ENCODE measurements at places on chromosomes 16 and 17. TPM values are rescaled to one million over a fixed set of nuclear protein-coding genes. Genes with fewer than 3 reads are reported as not detected.

GRCh38 chr17:640436-640835, 74.2 kb downstream of the VPS53 start:
- H3K36me3 ChIP-seq: no peaks in the 10 kb centered on the region
- no peak for DNase-seq
- H3K4me1 ChIP-seq: no peaks in the 10 kb centered on the region
- H3K27ac ChIP-seq: no peak overlapping the region

The CCP110 gene
- 9.6 TPM for total RNA-seq

- H3K36me3 ChIP-seq: no peaks in the 10 kb centered on the region
- peaks cover 7% of the 10 kb centered on the region for H3K27me3 ChIP-seq
- H3K4me3 ChIP-seq: no peak within 1 kb of the TSS
- peaks cover 19% of the 10 kb centered on the region for H3K4me1 ChIP-seq
These were observed at the start of gene RAB37 for GRCh38 chr17:74736513-74737298. RAB37 (plus strand) TSS chr17:74737256; CDS start chr17:74737273, 17 bp downstream.

The EVI2A gene
- total RNA-seq: not detected

DNA sequence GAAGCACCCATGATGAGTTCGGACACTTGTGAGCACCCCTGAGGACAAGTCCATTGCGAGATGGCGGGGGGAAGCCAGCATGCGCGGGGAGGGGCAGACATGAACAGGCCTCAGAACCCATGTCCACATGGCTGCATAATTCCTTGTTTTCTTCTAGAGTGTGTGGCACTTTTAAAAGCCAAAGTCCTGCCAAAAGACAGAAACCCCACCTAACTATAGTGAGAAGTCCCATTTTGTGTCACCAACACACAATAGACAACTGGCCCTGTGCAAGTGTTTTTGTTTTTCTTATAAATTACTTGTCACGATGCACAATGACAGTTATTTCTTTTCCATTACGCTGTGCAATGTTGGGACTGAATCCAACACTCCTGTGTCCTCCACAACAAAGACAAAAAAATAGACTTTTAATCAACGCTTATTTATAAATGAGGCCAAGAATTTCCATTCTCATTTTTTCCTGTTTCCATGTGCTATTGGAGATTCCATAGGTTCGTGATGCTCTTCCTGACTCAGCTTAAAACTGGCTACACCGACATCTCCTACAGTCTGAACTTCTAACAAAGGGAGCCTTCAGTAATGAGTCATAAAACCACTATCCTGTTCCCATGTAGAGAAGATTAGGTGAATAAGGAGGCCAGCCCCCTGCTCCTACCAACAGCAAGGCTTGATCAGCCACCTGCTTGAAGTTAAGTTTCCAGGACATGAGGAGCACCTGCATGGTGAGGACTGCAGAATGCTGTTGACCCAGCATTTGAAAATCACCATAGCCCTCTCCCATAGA, 98.9 kb downstream of the ZNF423 start:
- H3K27ac ChIP-seq: no peak overlapping the region
- DNase-seq: no peak
- H3K4me1 ChIP-seq: peaks cover 5% of the 10 kb centered on the region
- H3K27me3 ChIP-seq: no peaks in the 10 kb centered on the region
- H3K36me3 ChIP-seq: no peaks in the 10 kb centered on the region

DNA sequence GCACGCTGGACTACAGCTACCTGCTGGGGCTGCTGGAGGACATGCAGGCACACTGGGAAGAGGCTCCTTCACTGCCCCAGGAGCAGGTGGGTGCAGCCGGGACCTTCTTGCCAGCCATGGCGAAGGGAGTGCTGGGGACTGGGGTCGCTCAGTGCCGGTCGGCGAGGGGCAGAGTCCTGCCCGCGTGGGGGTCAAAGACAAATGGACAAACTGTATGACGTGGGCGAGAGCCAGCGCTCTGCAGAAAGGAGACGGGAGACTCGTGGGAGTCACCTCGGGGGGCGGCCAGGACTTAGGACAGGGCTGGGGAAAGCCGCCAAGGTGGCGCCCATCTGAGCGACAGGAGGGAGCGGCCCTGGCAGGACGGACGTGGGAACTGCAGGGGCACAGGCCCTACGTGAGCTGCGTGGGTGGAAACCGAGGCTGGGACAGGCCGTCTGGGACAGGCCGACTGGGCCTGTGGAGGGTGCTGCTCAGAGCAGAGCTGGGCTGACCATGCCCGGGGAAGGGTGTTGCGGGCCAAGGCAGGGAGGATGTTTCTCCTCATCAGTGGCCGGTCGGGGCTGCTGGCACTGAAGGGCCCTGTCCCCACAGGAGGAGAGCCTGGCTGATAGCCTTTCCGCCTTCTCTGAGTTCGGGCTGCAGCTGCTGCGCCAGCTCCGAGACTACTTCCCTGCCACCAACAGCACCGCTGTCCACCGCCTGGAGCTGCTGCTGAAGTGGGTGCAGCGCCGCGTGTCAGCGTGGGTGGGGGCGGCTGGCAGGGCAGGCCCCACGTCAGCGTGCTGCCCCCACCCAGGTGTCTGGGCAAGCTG, 8.0 kb downstream of the TSR3 start:
- no peak overlapping the region for H3K4me3 ChIP-seq
- H3K4me1 ChIP-seq: peaks cover 19% of the 10 kb centered on the region
- no peaks in the 10 kb centered on the region for H3K27me3 ChIP-seq
- DNase-seq: peak; percentile 40
- no peak overlapping the region for H3K27ac ChIP-seq

The IRX3 gene
- total RNA-seq: 1.6 TPM

The TRPV2 gene
- total RNA-seq: 30.7 TPM

GRCh38 chr16:72470541-72470940, 298.6 kb upstream of the PMFBP1 start:
- no peak for DNase-seq
- no peaks in the 10 kb centered on the region for H3K27me3 ChIP-seq
- no peaks in the 10 kb centered on the region for H3K4me1 ChIP-seq
- no peaks in the 10 kb centered on the region for H3K36me3 ChIP-seq

GRCh38 chr17:35537601-35538141, at the start of gene SLFN12L:
SLFN12L (minus strand) TSS chr17:35537678; CDS start chr17:35522364, 15,314 bp downstream.
- no peaks in the 10 kb centered on the region for H3K27me3 ChIP-seq
- H3K4me3 ChIP-seq: no peak within 1 kb of the TSS
- peaks cover 4% of the 10 kb centered on the region for H3K4me1 ChIP-seq
- H3K36me3 ChIP-seq: no peaks in the 10 kb centered on the region
- H3K27ac ChIP-seq: no peak within 1 kb of the TSS

DNA sequence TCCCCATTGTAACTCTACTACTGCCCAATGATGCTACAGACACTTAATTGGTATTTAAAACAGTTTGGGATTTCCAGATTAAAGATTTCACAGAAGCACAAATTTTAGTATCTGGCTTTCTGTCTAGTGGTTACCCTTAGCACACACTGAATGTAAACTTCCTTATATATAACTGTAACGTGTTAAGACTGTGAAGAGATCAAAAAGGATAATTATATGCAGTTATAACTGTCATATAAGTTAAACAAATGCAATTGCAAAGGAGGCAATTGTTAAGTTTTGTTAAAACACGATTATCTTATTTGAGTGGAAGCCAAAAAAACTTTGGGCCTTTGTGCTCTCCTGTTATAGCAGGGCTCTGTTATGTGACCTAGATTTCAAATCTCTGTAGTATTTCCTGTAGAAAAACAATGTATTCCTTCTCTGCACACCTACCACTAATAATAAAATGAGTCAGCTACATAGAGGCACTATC, 147.9 kb downstream of the STXBP4 start:
- peaks cover 12% of the 10 kb centered on the region for H3K4me1 ChIP-seq
- H3K4me3 ChIP-seq: no peak overlapping the region
- H3K27me3 ChIP-seq: no peaks in the 10 kb centered on the region
- H3K36me3 ChIP-seq: no peaks in the 10 kb centered on the region

- no peaks in the 10 kb centered on the region for H3K36me3 ChIP-seq
- no peak for DNase-seq
- no peak overlapping the region for H3K27ac ChIP-seq
These were observed 6.5 kb downstream of the CALB2 start for GRCh38 chr16:71365021-71365420.

DNA sequence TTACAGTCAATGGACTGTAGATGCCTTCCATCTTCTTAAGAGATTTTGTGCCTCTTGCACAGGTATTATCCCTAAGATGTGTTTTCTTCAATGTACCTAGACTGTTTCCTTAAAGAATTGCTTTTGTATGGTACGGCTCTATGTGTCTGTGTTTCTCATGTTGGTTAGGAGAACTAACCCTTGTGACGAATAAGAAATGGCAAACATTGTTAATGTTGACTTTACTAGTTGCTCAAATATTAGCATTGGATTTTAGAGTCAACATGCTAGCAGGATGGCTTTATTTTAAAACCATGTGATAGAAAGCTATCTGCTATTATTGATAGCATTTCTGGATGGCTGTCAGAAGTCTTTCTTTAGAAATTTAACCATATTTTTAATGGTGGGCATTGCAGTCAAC, 34.5 kb downstream of the WWOX start:
- H3K36me3 ChIP-seq: no peaks in the 10 kb centered on the region
- no peak overlapping the region for H3K27ac ChIP-seq
- H3K4me3 ChIP-seq: no peak overlapping the region
- no peaks in the 10 kb centered on the region for H3K27me3 ChIP-seq

DNA sequence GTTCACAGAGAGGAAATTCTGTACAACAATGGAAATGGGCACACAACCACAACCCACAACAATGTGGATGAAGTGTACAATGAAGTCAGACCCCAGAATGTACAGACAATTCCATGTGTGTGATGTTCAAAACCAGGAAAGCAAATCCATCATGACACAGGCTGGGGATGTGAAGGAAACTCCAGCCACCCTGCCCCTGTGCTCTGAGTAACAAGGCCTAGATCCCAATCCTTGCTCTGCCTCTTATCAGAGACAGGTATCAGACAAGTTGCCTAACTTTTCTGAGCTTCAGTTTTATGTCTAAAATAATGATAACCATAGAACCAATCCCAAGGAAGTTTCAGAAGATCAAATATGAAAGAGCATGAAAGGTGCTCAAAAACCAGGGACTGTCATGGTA, 1.8 kb upstream of the C16orf95 start:
- peaks cover 7% of the 10 kb centered on the region for H3K4me1 ChIP-seq
- DNase-seq: no peak
- no peaks in the 10 kb centered on the region for H3K27me3 ChIP-seq

GRCh38 chr17:227946-228615, 46.6 kb upstream of the DOC2B start:
- H3K27ac ChIP-seq: no peak overlapping the region
- no peaks in the 10 kb centered on the region for H3K27me3 ChIP-seq
- no peaks in the 10 kb centered on the region for H3K4me1 ChIP-seq
- no peak for DNase-seq
- H3K4me3 ChIP-seq: no peak overlapping the region

GRCh38 chr17:41600318-41600717, 12.2 kb downstream of the KRT16 start:
- H3K4me1 ChIP-seq: no peaks in the 10 kb centered on the region
- no peaks in the 10 kb centered on the region for H3K27me3 ChIP-seq
- no peak for DNase-seq
- no peak overlapping the region for H3K4me3 ChIP-seq
- H3K27ac ChIP-seq: no peak overlapping the region

DNA sequence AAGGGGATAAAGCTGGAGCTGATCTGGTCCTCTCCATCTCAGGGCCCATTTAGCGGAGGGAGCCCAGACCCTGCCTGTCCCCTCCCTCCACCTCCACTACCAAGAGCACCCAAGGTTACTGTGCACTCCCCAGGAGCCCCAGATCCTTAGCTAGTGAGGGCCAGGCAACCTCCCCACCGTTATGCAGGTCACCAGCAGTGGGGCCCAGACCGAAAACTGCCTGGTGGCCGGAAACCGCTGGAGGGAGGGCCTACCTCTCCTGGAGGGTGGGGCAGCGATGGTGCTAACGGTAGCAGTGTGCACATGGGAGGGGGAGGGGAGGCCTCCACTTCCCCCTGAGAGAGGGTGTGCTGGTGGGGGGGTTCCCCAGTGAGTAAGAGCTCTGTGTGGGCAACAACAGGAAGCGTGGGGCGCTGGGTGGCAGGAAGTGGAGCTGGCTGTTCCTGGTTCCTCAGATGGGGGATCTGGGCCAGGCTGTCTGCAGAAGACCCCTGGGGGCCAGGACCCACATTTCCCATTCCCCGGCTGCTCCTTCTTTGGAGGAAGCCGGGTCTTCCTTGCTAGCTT, 4.4 kb downstream of the FMNL1 start:
- H3K27me3 ChIP-seq: no peaks in the 10 kb centered on the region
- peak; percentile 55 for DNase-seq
- peaks cover 38% of the 10 kb centered on the region for H3K4me1 ChIP-seq
- peak overlapping the region; percentile 51 for H3K27ac ChIP-seq

DNA sequence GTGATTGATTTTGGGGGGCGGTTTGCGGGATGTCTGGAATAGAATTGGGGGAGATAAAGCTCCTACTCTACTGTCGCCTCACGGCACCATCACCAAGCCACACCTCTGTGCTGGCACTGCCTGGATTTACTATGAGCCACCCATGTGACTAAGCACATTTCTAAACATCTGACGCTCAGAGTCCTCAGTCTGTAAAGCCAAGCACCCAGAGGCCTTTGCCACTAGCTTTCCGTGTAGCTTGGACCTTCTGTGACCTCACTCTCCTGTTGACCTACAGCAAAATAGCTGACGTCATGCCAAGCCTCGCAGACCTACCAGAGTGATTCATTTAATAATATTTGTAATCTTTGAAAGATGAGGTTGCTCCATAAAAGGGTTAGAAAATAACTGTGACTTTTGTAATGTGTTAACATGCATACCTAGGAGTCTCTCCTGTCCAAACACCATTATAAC, 38.5 kb upstream of the MYOCD start:
- H3K4me3 ChIP-seq: no peak overlapping the region
- H3K36me3 ChIP-seq: no peaks in the 10 kb centered on the region
- no peaks in the 10 kb centered on the region for H3K4me1 ChIP-seq
- DNase-seq: no peak
- no peak overlapping the region for H3K27ac ChIP-seq

The RCVRN gene
- not detected for total RNA-seq

DNA sequence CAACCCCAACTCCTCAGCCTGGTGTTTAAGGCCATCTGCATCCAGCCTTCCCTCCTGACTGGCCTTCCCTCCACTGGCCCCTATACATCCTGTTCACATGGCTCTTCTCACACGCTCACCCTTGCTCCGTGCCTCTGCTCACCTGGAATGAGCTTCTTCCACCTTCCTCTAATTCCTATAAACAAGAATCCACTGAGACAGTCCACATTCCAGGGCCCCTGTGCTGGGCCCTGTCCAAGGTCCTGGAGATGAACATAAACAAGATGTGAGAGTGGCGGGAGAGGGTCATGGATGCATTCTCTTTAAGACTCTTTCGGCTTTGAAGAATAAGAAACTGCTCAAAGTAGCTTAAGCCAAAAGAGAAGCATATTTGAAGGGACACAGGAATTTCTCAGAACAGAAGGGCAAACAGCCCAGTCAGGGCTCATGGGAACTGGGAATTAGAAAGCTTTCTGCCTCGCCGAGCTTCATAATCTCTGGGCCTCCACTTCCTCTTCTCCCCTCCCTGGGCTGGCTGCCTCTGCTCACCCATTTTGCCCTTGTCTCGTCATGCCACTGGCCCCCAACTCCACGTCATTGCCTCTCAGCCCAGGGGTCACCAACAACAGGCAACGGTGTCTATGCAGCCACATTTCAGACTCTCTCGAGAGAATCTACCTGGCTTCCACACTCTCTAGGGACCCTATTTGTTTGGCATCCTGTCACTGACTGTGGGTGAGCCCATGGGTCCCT, 13.5 kb downstream of the SPPL2C start:
- H3K4me3 ChIP-seq: no peak overlapping the region
- no peaks in the 10 kb centered on the region for H3K36me3 ChIP-seq
- no peaks in the 10 kb centered on the region for H3K27me3 ChIP-seq

All from body of pancreas (tissue), 4 donors.